ENCODE measurements at places on chromosomes 5 and 9.

DNA sequence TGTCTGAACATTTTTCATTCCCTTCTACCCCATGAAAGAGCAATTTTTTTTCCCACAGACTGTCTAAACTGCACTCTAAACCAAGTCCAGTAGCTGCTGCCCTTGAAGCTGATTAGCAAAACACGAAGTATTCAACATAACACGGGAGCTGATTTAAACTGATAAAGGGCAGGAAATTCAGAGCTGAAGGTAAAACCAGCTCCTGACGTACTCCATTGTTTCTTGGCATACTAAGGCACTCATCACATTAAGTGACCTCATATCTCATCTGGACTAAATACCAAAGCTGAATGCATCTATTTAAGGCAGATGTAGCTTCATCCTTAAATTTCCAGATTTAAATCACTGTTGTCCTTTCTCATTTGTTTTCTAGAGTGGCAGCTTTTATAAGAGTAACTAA, 12.0 kb downstream of the GDF9 start:
- no peak for DNase-seq

- no peak for DNase-seq
These were observed 27.5 kb downstream of the TSPAN17 start for GRCh38 chr5:176674799-176675198.

GRCh38 chr5:101068298-101068697, 165.2 kb upstream of the ST8SIA4 start:
- no peak for DNase-seq

GRCh38 chr5:97067296-97067850, 75.0 kb downstream of the LIX1 start:
- DNase-seq: no peak

DNA sequence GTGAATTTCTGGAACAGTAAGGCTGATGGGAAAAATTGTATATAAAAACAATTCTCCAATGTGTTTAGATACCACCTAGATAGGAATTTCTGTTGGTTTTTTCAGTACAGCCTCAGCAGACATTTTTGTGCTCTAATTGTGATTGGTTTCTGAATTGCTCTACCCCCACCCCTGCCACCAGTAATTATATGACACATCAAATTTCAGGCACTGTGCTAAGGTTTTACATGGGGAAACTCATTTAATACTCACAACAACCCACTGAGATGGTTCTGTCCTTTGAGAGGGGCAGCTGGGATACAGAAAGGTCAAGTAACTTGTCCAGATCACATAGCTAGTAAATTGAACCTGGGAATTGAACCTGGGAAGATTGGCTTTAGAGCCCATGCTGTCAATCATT, 288.0 kb downstream of the ARHGEF28 start:
- no peak for DNase-seq

DNA sequence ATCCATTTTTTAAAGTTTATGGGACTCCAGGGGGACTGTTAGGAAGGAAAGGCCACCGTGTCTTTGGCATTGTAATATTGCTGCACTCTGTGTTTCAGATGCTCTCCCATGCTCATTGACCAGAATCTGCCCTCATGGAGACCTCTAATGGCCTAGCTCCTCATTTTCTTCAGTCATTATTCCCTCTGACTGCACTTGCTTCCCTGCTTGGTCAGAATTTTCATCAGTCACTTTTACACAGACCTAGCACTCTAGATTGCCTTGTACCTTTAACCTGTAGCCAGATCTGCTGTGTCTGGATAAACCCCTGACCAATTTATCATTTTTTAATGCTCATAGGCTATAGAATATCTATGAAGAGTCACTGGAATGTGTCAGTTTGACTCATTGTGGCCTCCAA, 155.5 kb upstream of the NUDT12 start:
- no peak for DNase-seq

DNA sequence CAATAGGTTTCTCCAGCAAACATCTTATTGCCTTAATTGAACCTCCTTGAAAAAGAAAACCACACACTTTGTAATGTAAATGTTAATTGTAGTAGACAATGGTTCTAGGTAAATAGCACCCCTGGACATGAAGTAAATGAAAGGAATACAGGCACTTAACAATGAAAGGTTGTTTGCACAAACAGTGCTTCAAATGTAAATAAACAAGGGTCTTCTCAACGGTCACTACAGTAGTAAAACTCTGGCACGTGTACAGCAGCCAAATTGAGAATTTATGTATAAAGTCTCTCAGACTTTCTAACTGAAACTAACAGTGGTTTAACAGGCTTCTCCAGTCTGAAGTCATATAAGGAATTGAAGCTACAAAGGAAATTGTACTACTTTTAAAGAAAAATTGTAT, 218.3 kb downstream of the MEF2C start:
- DNase-seq: no peak

DNA sequence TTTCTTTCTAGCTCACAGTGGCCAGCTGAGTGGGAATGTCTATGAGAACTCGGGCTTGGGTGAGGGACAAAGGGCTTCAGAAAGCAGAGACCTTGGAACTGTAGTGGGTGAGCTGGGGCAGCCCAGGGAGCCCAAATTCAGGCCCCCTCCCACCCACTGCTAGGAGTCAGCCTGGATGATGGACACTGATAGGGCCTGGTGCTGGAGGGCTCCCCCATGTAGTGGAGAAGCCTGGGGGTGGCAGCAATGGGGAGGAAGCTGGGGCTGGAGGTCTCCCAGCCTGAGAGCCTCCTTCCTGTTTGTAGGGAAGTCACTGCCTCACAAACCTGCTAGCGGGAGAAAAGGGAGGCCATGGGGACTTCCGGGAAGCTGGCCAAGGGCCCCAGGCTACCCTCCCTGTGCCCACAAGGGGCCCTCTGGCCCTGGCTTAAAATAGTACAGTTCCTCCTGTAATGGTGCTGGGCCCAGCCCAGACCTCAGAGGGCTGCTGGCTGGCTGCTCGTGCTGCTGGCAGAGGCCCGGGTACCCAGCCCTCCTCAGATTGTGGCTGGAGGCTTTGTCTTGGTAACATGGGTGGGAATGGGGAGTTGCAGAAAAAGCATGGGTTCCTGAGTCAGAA, 6.3 kb upstream of the NR5A1 start:
- no peak for DNase-seq

DNA sequence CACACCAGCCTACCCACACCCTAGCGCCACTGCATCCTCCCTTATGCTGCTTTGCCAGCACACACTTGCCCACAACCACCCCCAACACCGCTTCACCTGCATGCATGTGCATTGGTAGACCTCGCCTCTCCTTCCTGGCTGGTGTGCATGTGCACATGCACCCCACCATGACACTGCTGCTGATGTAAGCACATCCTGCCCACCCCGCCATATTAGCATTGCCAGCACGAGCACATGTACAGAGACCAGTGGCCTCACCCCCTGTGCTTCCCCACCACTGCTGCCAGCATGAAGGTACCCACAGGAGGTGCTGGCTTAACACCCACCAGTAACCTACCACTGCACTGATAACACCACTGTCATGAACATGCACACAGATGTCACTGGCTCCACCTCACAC, 218.2 kb downstream of the SLCO4C1 start:
- DNase-seq: no peak

DNA sequence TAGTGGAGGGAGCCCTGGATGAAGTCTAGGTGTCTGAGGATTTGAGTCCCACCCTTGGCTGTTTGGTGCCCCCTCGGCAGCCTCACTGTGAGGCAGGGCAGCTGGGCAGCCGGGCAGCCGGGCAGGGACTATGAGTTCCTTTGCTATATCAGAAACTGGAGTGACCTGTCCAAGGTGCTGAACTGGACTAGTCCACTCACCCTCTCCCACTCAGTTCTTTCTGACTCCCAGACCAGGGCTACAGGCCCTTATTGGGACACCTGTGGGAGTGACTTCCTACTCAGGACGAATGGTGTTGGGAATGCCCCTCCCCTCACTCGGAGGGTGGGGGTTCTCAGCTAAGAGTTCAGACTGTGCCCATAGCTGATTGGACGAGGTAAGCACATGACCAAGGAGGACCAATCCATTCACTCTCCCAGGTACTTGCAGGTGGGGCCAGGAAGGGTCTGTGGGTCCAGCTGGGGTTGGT, 34.1 kb upstream of the RAPGEF1 start:
- no peak for DNase-seq

GRCh38 chr9:126856326-126856877, 4.0 kb upstream of the ZBTB34 start:
- no peak for DNase-seq

DNA sequence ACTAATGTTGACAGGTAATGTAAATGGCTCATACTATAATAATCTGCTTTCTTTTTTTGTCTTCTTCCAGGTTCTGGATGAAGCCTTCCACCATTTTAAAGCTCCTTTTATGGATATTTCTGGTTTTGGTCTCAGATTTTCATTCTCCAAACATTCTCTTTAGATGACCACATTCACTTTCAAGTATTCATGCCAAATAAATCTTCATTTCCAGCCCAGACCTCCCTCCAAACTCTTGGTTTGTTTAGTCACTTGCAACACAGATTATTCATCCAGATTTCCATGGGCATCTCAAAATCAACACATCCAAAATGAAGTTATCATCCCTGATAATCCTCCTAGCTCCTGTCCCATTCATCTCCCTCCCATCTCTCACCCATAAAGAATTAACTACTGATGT, 40.3 kb upstream of the SVEP1 start:
- no peak for DNase-seq

GRCh38 chr5:50553560-50553984, 112.5 kb upstream of the EMB start:
- no peak for DNase-seq

- no peak for DNase-seq
These were observed 100.2 kb downstream of the PIK3R1 start for GRCh38 chr5:68315679-68316271.

GRCh38 chr9:88593537-88594185, 58.7 kb downstream of the NXNL2 start:
- no peak for DNase-seq

GRCh38 chr5:35781181-35781790, 75.4 kb upstream of the IL7R start:
- DNase-seq: no peak

DNA sequence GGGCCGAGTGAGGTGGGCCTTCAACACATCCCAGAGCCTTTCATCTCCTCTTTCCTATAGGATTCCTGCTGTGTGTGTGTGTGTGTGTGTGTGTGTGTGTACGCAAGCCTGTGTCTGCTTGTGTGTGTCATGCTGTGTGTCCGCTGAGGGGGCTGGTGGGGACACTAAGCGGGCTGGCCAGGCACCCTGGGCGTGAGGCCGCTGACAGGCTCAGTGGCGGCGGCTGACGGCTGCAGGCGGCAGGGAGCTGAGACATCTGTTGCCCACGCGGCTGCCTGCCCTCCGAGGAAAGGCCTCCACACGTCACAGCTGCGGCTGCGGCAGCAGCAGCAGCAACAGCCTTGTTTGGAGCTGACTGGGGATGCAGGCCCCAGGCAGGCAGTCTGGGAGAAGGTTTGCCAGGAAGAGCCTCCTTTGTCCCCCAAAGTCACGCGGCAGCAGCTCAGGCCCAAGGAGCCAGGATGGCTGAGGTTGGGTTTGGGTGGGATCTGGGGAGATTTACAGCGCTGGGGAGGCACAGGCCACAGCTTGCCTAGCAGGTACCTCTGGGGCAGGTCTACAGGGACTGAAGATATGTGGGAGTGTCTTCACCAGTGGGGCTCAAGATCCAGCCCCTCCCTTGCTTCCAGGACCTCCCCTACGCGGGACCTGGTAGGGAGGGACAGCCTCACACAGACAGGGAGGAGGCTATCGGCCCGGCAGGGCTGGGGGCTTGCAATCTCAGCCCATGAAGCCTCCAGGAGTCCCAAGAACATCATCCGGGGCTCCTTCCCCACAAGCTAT, 1.8 kb downstream of the PDLIM4 start:
- no peak for DNase-seq

DNA sequence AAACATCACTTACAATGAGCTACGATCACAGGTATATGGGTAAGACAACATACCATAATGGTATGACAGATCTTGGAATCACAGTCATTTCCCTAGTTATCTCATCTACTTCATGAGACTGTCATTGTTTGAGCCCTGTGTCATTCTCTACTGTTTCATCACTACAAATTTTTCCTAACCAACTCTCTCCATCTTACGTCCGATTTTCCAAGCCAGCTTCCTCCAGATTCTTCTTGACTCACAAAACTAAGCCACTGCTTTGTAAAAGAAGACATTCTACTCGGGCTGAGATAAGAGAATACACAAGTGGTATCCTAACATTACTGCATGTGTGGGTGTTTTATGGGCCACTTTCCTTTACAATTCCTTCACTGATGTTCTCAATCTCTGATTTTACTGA, 49.6 kb downstream of the SERINC5 start:
- DNase-seq: no peak

DNA sequence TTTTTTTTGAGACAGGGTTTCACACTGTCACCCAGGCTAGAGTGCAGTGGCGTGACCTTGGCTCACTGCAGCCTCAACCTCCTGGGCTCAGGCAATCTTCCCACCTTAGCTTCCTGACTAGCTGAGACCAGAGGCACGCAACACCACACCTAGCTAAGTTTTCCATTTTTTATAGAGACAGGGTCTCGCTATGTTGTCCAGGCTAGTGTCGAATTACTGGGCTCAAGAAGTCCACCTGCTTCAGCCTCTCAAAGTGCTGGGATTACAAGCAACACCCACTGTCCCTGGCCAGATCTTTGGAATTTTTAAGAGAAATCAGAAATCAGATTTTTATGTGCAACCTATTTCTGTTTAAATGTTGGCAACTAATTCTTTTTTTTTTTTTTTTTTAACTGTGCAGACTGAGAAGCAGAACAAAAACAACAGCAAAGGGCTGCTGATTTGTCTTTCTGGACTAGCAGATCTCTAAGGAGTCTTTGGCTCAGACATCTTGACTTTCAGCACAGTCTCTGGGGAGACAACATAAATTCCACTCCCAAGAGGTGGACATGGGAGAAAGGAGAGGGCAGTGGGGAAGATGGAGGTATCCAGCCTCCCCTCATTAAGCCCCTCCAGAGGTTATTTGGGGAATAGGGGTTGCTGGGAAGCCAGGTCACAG, 54.4 kb upstream of the FABP6 start:
- DNase-seq: no peak

DNA sequence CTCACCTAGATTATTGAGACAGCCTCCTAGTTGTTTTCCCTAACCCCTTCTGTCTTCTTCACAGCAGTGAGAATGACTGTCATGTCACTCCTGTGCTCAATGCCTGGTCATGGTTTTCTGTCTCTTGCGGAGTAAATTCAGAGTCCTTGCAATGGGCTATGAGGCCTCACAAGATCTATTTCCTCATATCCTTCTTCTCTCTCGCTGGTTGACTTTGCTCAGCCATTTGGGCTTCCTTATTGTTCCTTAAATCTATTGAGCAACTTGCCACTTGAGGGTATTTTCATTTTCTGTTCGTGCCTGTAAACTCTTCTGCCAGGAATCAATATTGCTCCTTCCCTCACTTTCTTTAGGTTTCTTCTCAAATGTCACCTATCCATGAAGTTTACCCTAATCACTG, 9.0 kb downstream of the PPP3R2 start:
- no peak for DNase-seq

DNA sequence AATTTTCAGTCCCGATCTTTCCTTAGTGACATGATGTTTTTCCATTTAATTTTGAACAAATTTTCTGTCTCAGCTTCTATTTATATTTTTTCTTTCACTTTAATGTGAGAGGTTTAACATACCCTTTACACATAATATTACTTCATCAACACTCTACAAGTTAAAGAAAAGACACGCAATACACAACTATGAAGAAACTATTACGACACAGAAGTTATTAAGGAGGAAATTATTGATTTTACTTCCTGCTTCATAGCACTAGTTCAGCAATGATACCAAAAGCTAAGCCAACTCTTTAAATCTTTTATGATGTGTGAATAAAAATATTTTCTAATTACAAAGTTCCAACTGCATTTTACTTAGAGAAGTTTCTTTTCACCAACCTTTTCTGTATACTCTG, 432.3 kb upstream of the DAB2 start:
- no peak for DNase-seq

GRCh38 chr5:85441156-85441555, 1056.5 kb upstream of the EDIL3 start:
- no peak for DNase-seq

Measured in NCI-H187 (cell line).